ENCODE measurements at places on chromosomes 7 and 10. TPM values are rescaled to one million over a fixed set of nuclear protein-coding genes. Genes with fewer than 3 reads are reported as not detected.

Gene PDLIM1
- 89.0 TPM for total RNA-seq

Gene TUBAL3
- total RNA-seq, result 0.19 TPM

Gene GPR15LG
- total RNA-seq, result 352 TPM

Gene PIP
- not detected for total RNA-seq

Gene DMBT1
- total RNA-seq, result 0.27 TPM

Gene TMEM196
- total RNA-seq, result not detected

Gene CRYGN
- total RNA-seq, result not detected

Gene NEURL1
- 0.19 TPM for total RNA-seq

GRCh38 chr7:131251371-131251770, 76.3 kb upstream of the MKLN1 start:
- DNase-seq, result no peak

- DNase-seq, result no peak
These were observed 1402.5 kb upstream of the CELF2 start for GRCh38 chr10:9615189-9615588.

DNA sequence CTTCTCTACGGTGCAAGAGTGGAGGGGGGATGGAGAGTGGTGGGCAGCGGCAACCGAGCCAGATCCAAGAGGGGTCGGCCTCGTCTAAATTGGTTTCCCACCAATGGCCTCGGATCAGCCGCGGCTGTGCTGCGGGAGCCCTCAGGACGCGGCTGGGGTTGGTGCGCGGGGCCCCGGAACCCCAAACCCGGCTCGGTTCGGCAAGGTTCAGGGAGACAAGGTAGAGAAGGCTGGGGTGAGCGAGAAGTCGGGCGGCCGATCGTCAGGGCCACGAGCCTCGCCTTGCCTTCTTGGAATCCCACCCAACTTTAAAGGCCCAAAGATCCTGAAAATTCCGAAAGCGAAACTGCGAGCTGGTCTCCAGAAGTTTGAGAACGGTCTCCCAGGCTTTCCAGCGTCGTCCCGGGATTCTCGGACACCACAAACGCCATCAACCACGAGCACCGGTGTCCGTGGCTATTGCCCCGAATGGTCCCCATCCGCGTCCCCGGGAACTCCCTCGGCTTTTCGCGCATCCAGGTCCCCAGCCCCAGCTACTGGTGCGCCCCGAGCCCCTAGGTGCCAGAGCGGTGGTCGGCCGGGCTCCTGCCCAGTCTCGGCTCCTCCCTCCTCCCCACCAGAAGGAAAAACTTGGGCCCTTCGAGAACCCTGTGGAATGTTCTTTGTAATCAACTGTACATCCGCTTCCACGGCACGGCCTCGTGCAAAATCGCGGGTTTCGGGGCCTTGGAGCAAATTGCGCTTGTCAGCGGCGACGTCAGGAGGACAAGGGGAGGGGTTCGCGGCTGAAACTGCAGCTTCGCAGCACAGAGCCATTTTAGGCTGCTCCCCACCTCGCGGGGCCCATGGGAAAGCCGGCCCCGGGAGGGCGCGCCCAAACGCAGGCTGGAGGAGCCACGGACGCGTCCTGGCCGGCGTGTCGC, 3.2 kb downstream of the SFMBT2 start:
- DNase-seq, result no peak

GRCh38 chr7:108284349-108285002, 154.3 kb upstream of the LAMB4 start:
- DNase-seq, result no peak

- DNase-seq, result no peak
These were observed 97.4 kb upstream of the PDCD4 start for GRCh38 chr10:110774069-110775019.

GRCh38 chr7:56157238-56157790, 41.1 kb upstream of the NUPR2 start:
- no peak for DNase-seq

GRCh38 chr7:340200-340937, 50.4 kb downstream of the FOXL3 start:
- DNase-seq, result no peak

DNA sequence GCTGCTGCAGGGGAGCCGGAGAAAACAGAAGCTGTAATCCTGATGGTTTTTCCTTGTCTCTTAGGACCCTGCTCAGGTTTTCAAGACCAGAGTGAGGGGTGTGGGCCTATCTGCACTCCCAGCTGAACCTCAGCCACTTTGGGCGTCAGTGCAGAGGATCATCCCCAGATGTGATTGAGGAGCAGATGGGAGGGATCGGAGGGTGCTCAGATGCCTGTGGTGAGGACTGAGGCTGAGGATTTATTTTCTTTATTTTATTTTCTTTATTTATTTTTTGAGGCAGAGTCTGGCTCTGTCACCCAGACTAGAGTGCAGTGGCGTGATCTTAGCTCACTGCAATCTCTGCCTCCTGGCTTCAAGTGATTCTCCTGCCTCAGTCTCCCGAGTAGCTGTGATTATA, 13.9 kb downstream of the COL26A1 start:
- DNase-seq, result no peak

GRCh38 chr10:72846238-72846637, 47.3 kb upstream of the OIT3 start:
- no peak for DNase-seq

DNA sequence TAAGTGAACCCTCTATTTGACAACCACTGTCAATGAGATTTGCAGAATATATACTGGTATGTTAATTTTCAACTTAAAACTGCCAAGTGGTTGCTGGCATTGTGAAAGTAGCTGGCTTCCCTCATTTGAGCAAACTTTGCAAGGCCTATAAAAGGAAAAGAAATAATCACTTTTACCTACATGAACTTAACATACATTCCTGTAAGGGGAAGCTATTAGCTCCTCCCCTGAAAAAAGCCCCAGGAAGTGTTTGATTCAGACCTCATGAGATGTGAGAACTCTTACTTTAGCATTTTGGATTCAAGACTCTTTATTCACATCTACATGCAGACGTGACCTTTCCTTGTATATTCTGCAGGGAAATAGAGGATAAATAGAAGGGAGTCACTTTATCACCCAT, 175.6 kb downstream of the OTUD1 start:
- DNase-seq, result no peak

GRCh38 chr7:30937416-30937815, 25.8 kb downstream of the AQP1 start:
- no peak for DNase-seq

DNA sequence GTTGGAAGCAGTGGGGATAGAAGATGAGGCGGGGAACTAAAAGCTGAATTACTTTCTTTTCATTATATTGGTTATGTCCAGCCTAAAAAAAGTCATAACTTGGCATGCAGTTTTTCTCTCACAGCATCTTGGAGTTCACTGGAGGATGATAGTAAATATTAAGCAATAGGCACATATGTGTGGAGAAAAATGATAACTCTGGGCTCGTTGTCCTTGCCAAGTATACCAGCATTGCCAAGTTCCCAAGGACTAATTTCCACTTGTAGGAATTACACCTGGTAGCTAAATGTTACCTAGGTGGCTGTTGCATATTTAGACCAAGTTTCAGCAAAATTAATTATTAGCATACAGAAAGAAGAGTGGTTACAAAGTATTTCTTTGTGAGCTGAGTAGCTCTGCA, 1007.6 kb downstream of the ANKRD7 start:
- DNase-seq, result no peak

GRCh38 chr10:49280001-49280408, 19.0 kb upstream of the C10orf71 start:
- DNase-seq, result no peak

DNA sequence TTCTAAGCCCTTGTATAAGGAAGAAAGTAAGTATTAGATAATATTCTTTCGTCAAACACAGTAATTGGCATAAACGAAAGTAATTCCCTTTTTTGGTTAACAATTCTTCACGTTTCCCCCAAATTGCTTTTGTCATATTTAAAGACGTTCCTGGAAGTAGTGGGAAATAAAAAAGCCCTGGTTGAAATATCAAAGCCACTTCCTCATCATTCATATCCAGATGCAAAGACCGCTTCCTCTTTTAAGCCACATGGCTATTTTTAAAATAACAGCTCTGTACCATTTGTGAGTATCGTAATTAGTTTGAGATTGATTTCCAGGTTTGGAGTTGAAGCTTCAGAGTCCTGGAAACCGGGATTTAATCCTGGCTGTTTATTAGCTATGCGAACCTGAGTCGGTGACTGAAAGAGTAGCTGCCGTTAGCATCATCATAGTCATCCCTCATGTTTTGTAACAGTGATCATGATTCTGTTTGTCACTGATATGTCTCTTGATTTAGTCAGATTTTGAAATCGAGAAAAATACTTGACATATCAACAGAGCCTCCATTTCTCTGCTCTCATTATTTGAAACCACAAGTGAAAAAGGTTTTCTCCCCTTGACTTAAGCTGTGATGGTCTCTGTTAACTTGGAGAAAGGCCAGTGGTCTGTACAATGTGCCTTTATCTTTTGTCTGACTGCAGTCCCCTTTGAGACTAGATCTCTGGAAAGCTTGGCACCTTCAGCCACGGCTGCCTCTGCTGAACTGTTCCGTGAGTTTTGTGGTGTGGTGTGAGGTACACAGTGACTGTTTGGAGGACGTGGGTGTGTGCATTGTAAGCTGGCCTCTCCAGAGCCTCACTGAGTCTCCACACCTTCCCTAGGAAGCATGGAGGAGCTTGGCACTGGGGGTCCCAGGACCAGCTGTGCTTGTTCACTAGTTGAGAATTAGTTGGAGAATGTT, 18.1 kb downstream of the OPTN start:
- DNase-seq, result no peak

- DNase-seq, result no peak
These were observed 19.5 kb downstream of the TRIM56 start for GRCh38 chr7:101104799-101105198.

DNA sequence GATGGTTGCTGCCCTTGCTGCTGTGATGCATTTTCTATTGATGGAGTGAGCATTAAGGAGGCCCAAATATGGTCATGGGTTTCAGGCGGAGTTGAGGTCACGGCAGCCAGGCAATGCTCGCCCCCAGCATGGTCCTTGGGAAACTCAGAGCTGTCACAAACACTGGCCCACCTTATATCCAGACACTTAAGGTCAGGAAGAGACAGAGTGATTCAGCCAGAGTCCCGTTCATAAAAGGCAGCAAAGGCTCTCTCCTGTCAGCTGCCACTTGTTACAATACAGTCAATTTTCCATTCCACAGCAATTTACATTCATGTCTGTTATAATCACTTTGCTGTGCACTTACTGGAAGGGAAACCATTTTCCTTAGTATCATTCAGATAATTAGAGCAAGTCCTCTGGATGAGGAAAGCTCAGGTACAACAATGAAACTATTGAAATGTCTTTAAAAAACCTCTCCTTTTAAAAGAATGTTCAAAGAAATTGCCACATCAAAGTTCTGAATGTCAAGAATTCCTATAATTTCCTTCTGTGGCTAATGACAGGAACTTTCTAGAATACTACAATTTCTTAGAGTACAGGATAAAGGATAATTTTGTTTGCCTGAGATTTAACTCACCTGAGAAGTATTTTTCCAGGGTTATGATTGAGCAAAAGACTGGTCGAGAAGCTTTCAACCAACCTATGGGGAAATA, 14.8 kb upstream of the ANKRD1 start:
- no peak for DNase-seq

Measured in esophagus squamous epithelium (tissue), 5 donors.